Hypothalamus (tissue), 51 donors: ENCODE measurements at places on chromosomes 1 and 21.

GRCh38 chr21:36316872-36317484 lies 3.0 kb upstream of the MORC3 start:
- no peak for DNase-seq

- DNase-seq = no peak
Observed at GRCh38 chr1:9022773-9023172, 3.5 kb downstream of the SLC2A7 start.

DNA sequence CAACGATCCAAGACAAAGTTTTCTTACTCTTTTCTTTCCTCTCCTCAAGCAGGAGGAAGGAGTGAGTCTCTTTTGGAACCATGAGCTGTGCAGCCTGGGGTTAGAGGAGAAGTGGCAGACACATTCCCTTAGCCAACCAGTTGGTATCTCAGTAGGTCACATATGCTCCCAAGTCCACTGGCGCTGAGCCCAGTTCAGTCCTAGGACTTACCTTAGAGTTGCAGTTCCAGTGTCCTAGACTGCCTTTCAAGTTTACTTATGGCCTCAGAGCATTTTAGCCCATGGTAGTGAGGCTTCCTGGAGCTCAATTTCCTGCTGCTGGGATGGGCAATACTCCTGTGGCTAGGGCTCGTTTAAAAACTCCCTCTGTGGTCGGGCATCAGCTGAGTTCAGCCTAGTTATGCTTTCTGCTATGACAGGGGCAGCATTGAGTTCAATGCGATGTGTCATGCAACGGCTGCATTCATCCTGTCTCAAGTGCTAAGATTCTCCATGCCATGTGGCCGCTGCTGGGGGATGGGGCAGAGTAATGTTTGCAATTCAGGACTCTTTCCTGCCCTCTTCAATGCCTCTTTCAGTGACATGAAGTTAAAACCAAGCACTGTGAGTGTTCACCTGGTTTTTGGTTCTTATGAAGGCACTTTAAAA lies 103.8 kb downstream of the LRRC7 start:
- peak; percentile 0 for DNase-seq

GRCh38 chr1:101006553-101006952 lies 19.0 kb downstream of the DPH5 start:
- no peak for DNase-seq

- no peak for DNase-seq
Observed at GRCh38 chr1:114428083-114428754, 82.8 kb downstream of the TRIM33 start.

DNA sequence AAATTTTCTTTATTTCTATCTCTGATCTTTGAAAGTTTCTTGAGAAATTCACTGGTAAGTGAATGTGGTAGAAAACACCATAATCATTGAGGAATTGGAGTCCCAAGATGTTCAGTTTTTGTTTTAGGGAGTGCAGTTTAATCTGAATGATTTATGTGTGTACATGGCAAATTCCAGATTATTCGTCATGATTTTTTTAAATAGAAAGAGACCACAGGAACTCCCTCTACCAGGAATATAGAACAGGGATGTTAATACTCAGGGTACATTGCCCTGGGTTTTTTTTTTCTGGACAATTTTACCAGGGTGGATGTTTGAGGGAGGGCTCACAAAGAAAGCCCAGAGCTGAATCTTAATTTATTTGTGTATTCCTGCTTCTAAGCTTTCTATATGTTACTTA lies 109.0 kb downstream of the VPS13D start:
- no peak for DNase-seq

DNA sequence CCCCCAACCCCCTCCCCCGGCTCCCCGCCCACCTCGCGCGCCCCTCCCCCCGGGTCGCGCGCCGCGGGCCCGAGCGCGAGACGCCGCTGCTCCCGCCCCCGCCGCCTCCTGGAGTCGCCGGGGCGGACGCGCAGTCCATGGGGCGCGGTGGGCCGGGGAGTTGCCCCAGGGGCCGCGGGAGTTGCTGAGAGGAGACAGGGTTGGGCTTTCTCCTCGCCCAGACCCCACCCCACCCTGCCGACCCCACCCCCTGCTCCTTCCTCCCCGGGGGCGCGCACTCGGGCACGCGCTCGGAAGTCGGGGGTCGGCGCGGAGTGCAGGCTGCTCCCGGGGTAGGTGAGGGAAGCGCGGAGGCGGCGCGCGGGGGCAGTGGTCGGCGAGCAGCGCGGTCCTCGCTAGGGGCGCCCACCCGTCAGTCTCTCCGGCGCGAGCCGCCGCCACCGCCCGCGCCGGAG lies at the start of gene LAMC1:
Gene LAMC1, plus strand, starts transcription at position 275 of the 455 bp plus-strand sequence. CDS start 297 bp downstream, outside the sequence.
- no peak for DNase-seq

DNA sequence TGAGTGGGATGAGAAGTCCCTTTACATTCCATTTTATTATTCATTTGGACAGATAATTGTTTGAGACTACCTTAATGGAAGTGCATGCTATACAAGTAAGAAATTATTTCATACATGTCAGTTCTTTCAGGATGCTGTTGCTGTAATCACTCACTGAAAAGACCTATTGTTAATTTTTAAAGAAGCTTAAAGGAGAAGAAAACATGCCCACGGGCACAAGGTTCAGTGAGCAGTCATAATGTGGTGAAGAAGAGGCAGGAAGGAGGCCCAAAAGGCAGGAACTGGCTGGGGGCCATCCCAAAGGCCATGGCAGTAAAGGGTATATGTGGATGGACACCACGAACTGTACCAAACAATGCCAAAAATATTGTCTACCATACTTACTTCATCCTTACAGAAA lies 206.0 kb downstream of the LYPLAL1 start:
- DNase-seq = no peak

DNA sequence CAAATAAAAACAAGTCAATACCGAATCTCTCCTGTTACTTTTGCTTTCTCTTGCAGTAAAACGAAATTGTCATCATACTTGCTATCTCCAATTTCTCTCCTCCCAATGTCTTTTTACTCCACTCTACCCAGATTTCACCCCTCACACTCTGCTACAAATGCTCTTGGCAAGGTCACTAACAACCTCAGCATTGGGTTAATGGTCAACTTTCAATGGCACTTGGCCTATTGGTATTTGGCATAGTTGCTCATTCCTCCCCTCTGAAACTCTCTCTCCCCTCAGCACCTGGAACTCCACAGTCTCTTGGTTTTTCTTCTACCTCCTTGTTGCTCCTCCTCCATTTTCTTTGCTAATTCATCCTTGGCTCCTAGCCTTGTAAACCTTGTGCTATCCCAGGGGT lies 367.3 kb downstream of the PTPRU start:
- DNase-seq = no peak

GRCh38 chr1:151825751-151826660 lies 5.6 kb downstream of the RORC start:
- no peak for DNase-seq

DNA sequence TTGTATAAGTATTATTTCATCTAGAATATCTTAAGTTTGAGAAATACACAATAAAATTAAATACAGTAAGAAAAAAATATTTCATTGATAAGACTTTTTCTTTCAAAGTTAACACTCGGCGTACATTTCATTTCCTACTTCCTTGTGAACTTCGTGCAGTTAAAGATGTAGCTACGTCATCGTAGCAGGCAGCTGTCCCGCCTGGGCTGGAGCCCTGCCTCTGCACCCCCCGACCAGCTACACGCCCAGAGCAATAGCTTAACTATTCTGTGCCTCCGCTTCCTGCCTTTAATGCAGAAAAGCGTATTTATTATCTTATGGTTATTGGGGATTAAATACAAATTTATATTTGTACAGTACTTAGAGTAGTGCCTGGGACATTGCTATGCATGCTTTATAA lies 53.5 kb downstream of the CLSTN1 start:
- DNase-seq = no peak
